ENCODE measurements at places on chromosomes 5 and 9.

DNA sequence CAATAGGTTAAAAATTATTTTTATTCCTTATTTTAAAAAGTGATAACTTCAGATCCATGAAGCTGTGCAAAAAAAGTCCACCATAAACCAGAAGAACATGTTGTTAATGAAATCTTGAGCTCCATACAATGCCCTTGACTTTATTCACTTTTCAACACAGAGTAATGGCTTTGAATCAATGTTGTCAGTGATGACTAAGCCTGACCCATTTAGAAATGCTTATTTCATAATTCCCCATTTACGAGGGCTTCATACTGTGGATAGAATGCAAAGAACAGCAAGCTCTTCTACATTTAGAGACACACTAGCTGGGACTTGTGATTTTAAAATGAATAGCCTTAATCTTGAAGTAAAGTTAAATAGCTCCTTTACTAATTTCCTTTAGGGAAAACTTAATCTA, 25.7 kb upstream of the IL9 start:
- no peak for DNase-seq

DNA sequence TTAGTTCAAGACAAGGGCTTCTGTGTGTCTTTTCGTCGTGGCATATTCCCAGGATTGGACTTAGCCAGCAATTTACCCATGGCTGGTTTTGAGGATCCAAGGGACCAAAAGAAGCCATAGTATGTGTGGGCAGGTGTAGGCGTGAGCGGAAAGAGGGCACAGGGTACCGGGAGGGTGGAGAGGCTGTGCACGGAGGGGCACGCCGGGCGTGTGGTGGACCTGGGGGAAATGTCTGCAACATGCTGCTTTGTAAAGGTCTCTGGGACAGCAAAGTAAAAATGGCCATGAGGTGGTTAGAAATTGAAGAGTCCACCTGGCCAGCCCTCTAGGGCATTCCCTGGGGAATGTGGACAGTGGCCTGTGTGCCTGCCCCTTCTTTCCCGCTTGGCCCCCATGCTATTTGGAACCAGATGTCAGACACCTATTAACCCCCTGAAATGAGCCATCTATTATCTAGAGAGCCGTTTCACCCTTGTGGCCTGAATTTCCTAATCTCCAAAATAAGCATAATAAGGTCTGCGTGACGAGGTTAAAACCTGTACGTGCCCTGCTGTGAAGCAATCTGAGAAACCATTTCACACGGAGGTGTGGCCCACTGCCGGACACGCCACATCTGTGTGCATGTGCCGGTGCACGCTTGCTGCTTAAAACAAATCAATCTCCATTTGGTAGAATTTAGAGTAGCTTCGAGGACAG, 5.1 kb downstream of the FLT4 start:
- DNase-seq = no peak

GRCh38 chr9:94853887-94854286, 127.4 kb downstream of the AOPEP start:
- DNase-seq = no peak

DNA sequence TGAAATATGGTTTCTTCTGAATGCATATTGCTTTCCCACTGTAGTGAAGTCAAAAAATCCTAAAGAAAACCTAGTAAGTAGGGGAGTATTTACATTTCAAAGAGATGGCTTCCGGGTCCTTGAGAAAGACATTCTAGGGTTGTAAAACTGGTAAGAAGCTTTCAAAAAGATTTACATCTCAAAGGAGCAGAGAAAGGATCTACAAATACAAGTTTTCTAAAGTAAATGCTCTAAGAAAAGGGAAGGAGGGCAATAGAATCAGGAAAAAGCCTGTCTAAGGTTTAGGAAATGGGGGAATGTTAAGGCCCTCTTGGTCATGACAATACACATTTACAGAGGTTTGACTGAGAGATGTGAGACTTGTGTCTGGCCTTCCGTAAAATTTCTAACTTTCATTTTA, 16.7 kb upstream of the TRPC7 start:
- no peak for DNase-seq

DNA sequence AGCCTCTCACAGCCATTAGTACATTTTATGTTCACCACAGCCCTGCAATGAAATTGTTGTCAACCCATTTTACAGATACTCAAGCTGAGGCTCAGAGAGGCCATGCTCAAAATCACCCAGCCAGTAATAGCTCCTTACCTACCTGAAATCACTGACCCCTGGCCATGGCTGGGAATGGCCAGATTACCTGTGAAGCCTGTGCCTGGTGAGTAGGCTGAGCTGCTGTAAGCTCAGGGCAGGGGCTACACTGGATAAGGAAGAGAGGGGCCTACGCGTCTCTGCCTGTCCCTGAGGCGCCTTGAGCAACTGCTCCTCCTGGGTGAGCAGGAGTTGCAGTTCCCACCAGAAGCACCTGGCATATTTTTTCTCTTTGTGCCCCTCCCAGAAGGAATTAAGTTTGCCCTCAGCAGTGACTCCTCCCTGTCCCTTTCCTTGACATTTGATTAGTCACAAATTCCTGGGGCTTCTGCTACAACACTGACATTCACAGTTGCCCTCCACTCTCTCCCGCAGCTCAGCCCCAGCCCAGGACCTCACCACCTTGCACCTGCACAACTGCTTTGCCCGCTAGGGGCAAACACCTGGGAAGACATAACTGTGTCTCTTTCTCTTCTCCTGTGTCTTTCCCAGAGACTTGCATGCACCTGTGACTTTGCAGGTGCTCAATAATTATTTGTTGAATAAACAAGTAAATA, 5.7 kb downstream of the CLTB start:
- DNase-seq = no peak

All from NCI-H2029 (cell line).